ENCODE measurements at places on chromosomes 7 and 10.
A peak's percentile ranks its signal among the peaks of the same experiment; 100 is the strongest.

GRCh38 chr7:150959739-150960734 lies 18.1 kb downstream of the KCNH2 start:
- DNase-seq: no peak

- no peak for DNase-seq
These were observed 57.3 kb downstream of the SLC18A2 start for GRCh38 chr10:117298219-117298618.

DNA sequence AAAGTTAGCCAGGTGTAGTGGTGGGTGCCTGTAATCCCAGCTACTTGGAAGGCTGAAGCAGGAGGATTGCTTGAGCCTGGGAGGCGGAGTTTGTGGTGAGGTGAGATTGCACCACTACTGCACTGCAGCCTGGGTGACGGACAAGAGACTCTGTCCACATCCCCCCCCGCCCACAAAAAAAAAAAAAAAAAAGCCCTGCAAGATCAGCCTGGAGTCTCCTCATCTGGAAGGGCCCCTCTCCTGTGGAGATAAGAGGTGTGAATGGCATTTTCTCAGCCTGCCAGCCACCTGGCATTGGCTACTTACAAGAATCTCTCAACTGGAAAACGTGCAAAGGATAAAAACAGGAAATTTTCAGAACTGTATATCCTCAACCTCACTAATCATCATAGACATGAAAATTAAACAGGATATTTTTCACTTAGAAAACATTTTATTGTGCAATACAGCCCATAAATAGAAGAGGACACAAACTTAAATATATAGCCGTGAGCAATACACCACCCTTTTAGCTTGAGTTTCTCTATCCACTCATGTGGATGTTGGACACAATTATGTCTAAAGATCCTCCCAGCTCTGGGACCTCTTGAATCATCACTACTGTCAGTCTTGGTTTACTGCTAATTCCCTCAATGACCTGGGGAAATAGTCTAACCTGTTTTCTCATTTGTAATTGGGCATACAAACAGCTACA lies 11.3 kb upstream of the TSPAN15 start:
- peak; percentile 82 for DNase-seq

DNA sequence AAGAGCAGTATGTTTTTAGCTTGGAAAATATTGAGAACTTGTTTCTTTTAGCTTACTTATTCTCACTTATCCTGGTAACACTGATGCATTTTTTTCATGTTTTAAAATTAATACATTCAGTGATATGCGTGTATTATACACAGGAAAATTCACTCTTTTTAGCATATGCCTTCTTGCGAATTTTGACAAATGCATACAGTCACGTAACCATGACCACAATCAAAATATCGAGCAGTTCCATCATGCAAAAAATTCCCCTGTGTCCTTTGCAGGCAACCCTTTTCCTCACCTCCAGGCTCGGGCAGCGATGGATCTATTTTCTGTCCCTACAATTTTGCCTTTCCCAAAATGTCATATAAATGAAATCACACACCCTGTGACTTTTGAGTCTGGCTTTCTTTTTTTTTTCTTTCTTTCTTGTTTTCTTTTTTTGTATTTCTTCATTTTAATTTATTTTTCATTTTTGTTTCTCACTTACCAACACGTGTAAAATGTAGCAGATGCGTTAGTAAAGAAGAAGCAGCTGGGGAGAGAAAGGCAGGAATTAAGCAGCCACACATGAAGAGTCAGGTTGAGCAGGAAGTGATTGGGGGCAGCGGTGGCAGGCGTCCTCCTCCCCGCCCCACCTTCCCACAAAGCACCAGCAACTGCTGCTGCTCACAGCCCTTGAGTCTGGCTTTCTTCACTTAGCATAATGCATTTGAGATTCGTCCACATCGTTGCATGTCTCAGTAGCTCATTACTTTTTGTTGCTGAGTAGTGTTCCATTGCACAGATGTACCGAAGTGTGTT lies 29.9 kb downstream of the ADRB1 start:
- no peak for DNase-seq

GRCh38 chr7:1548944-1549343 lies 7.1 kb downstream of the TMEM184A start:
- DNase-seq: no peak

GRCh38 chr7:48110868-48111267 lies 21.8 kb downstream of the UPP1 start:
- DNase-seq: no peak

DNA sequence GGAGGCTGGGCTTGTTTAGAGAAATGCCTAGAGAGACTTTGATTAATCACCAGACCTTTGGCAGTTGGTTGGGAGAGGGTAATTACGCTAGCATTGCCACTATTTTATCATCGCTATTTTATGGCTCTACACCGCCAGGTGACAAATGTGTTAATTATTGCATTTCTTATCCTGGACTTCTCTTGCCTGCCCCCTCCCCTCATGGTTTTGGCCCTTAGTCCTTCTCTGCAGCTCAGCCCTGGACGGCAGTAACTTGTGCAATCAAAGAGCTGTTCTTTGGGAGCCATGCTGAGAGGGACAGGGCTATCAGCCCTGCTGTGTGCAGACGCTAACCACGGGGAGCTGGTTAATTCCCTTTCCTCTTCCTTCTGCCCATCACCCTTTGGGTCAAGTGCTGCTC lies 585.0 kb downstream of the AUTS2 start:
- DNase-seq: peak; percentile 98

- DNase-seq: no peak
These were observed 14.8 kb upstream of the ZC3HAV1 start for GRCh38 chr7:139124084-139124914.

GRCh38 chr7:155805826-155806095 lies 6.5 kb downstream of the SHH start:
- no peak for DNase-seq

DNA sequence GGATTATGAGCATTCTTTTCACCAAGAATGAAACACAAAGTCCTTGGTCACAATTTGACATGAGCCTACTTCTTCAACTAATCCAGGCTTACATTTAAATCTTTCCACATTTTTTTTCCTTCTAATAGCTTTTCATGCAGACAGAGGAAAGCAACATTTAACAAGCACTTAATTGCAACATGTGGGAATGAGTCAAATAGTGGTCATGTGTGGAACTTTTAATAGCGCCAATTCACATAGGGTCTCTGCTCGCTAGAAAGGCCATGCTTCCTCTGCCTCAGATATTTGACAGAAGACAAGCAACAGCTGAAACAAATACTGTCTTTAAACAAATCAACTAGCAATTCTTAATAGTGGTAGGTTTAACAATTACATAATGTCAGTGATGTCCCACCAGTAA lies 285.9 kb upstream of the ETV1 start:
- DNase-seq: no peak

- DNase-seq: no peak
These were observed 41.1 kb downstream of the BLVRA start for GRCh38 chr7:43799605-43800004.

GRCh38 chr7:63030061-63030460 lies 968.6 kb upstream of the ZNF722 start:
- DNase-seq: no peak

- peak; percentile 48 for DNase-seq
These were observed 65.8 kb downstream of the STK17A start for GRCh38 chr7:43648473-43649406.

DNA sequence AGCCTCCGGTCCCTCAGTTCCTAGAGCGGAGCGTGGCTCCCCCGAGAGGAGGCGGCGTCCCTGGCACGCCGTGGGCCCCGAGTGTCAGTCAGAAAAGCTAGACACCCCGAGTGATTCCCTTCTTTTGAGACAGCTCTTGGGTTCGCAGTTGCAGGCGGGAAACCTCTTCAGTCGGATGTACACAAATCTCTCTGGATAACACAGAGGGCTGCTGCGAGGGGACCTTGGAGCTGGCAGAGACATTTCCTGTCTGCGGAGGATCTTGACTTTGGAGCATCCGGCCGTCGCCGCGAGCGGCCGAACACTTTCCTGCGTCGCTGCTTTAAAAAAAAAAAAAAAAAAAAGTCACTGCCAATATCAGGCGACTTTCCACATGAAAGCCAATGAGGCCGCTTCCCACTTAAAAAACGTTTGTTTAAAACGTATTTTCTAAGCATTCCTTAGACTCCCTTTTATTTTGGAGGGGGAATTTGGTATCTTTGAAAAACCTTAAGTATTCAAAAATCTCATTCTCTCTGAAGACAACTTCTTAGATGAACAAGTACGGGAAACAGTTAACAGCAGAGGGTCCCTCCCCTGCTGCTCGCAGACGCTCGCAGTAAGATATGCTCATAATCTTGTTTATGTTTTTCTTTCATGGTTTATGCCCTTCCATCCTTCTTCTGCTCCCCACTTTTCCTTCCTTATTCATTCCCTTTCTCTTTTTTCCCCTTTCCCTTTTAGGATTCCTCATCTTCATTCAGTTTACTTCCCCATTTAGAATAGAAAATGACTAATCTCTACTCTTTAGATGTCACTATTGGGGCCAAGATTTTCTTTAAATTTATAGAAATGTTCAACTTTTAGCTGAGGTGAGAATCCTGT lies 10.0 kb downstream of the HHEX start:
- DNase-seq: peak; percentile 77

DNA sequence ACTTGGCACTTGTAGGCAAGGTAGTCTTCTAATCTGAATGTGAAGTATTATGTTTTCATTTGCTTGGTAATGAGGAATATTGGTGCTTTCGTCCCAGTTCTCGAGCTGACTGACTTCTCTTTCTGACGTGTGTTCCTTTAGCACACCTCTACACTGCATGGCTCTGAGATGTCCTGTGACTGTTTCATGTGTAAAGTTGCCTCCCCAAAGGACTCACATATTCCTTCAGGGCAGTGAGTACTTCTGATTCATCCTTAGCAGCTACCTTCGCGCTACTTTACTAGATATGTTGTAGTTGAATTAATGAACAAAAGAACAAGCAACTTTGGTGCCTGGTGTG lies 113.7 kb downstream of the EGFR start:
- no peak for DNase-seq

- no peak for DNase-seq
These were observed 283.9 kb downstream of the PLXDC2 start for GRCh38 chr10:20100171-20100570.

DNA sequence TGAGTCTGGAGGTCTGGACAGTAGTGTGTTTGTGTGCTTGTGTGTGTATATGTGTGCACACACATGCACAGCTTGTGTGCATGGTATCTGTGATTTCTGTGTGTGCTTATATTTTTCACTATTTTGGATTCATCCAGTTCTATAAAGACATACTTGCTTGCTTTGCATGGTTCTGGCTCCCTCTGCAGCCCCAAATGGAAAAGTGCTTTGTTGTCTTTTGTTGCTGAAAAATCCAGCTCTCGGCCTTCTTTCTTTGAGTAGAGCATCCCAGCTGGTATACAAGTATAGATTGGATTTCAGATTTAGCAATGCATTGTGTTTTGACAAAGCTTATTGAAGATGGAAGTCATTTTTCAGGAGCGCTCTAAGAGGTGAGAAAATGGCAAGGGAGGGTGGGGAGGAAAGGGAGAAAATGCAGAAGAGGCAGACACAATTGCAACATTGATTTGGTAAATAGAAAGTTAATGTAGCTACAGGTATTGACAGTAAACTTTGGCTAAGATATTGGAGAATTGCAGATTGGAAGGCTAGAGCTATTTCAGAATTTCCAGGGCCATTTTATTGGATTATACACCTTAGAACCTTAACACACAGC lies 333.9 kb downstream of the AUTS2 start:
- peak; percentile 84 for DNase-seq

GRCh38 chr10:3178042-3178441 lies 5.5 kb upstream of the PITRM1 start:
- no peak for DNase-seq

GRCh38 chr10:15088428-15089261 lies at the start of gene ACBD7:
Gene ACBD7 (minus strand): TSS chr10:15088776. CDS start chr10:15088728, 48 bp downstream.
- DNase-seq: peak; percentile 91
